Sigmoid colon (tissue), 7 donors: ENCODE measurements at places on chromosomes 7 and 10.
A peak's percentile ranks its signal among the peaks of the same experiment; 100 is the strongest.

DNA sequence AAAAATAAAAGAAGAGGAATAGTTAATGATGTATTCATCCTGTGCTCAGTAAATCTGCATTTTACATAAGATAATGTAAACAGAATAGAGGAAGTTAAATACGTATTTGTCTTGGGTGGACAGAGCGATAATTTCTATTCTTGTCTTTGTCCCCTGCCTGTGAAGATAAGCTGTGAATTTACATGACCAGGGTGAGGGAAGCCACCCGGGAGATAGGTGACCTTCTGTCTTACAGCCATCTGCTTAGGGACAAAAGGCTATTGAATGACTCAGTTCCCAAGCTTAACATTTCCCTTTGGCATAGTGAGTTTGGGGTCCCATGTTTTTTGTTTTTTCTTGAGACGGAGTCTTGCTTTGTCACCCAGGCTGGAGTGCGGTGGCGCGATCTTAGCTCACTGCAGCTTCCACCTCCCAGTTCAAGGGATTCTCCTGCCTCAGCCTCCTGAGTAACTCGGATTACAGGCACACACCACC, 88.7 kb upstream of the KCTD7 start:
- DNase-seq, result no peak

GRCh38 chr7:100897772-100898454, 2.2 kb upstream of the ACHE start:
- DNase-seq, result no peak

DNA sequence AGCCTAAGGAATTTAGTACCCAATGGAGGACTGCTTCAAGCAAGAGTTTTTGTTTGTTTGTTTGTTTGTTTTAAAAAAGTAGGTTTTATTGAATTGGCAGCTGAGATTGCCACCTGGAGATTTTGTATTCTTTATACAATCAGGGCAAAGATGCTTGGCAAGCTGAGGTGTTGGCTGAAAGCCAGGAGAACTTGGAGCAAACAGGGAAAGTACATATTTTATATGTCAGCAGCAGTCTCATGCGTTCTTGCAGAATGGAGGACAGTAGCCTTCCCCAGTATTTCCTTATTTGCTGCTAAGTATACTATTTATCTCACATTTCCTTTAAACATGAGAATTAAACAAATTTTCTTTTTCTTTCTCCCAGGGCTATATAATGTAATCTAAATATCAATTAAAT, 22.6 kb upstream of the ICA1 start:
- no peak for DNase-seq

GRCh38 chr10:117603726-117604125, 61.2 kb downstream of the EMX2 start:
- DNase-seq, result peak; percentile 11

DNA sequence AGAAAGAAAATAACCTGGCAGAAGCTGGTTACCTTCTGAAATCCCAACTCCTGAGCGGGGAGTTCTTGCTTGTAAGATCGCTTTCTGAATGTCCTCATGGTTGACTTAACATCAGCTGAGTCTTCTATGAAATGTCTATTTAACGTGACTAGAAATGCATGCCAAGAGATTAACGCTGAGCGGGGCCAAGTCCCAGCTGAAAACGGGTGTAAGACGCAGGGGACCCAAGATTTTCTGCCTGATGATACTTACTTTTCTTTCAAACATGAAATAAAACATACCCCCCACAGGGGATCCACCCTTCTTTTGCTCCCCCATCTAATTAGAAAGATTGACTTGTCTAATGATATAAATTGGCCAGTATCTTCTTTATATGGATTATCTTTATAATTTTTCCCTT, 14.9 kb downstream of the OR9A2 start:
- no peak for DNase-seq

- DNase-seq, result no peak
These were observed 415.4 kb upstream of the AUTS2 start for GRCh38 chr7:69182596-69183467.

- no peak for DNase-seq
These were observed 42.4 kb downstream of the CRCP start for GRCh38 chr7:66157060-66157459.

DNA sequence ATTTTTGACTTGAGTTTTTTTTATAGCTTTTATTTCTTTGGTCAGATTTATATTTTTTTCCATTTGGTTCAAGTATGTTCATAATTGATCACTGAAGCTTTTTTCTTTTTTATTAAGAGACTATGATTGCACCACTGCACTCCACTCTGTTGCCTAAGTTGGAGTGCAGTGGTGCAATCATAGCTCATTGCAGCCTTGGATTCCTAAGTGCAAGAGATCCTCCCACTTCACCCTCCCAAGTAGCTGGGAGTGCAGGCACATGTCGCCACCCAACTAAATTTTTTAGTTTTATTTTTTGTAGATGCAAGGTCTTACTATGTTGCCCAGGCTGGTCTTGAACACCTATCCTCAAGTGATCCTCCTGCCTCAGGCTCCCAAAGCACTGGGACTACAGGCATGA, 97.7 kb upstream of the KIF5B start:
- no peak for DNase-seq

- DNase-seq, result peak; percentile 78
These were observed 93.8 kb downstream of the CUX1 start for GRCh38 chr7:101910991-101911799.

DNA sequence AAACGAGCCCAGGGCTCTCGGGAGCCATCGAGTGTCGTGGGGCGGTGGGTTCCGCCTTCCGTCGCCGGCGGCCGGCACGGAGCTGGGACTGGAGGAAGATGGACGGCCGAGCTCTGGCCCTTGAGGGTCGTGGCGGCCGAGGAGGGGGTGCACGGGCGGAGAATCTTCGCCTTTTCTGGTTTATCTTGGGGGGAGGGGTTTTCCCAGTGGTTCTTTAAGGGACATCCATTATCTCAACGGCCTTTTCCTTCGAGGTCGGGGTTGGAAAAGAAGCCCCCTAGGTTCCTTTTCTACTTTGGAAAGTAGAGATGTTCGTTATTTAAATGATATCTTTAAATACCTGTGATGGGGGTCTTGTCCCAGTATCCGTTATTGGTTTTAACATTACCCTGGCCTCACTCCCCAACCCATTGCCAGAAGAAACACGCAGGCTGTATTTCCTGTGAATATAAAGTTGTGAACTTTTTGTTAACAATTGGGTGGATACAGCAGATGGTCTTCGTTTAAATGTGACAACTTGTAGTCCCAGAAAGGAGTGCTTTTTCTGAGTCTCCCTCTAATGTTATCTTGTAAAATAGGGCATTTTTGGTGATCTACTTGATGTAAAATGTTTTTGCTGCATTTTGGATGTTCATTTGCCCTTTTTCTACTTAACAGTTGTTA, 765 bp downstream of the CCAR1 start:
- DNase-seq, result no peak

- no peak for DNase-seq
These were observed 498.9 kb downstream of the RPS24 start for GRCh38 chr10:78532480-78533042.

DNA sequence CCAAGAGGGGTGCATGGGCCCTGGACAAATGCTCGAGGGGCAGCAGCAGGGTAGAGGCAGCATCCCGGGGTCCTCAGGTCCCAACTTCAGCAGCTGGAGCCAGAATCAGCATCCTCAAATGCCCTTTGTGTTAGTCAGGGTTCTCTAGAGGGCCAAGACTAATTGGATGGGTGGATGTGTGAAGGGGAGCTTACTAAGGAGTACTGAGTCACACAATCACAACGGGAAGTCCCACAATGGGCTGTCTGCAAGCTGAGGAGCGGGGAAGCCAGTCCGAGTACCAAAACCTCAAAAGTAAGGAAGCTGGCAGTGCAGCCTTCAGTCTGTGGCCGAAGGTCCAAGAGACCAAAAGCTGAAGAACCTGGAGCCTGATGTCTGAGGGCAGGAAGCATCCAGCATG, 162.9 kb upstream of the TCERG1L start:
- no peak for DNase-seq

DNA sequence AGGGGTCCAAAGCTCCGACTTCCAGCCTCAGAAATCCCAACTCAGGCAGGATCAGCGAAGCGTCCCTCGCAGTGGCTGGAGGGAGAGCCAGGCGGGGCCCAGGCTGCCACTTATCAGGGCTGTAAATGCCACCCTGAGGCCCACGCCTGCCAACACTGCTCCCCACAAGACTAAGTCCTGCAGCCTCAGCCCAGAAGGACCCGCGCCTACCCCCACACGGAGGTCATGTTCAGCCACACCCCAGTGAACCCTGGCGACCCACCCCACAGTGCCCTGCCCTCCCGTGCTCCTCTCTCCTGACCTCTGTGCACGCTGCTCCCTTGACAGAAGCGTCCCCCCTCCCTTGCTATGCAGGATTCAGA, 3.2 kb downstream of the PSMG3 start:
- no peak for DNase-seq

DNA sequence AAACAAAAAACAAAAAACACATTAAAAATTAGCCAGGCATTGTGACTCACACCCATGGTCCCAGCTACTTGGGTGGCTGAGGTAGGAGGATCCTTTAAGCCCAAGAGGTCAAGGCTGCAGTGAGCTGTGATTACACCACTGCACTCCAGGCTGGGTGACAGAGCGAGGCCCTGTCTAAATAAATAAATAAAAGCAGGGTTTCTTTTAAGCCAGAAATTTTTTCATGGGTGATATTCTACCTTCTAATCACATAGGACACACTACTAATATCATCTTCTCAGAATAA, 14.2 kb upstream of the SVIL start:
- no peak for DNase-seq

GRCh38 chr7:842431-843031, 10.3 kb downstream of the SUN1 start:
- DNase-seq, result peak; percentile 83

DNA sequence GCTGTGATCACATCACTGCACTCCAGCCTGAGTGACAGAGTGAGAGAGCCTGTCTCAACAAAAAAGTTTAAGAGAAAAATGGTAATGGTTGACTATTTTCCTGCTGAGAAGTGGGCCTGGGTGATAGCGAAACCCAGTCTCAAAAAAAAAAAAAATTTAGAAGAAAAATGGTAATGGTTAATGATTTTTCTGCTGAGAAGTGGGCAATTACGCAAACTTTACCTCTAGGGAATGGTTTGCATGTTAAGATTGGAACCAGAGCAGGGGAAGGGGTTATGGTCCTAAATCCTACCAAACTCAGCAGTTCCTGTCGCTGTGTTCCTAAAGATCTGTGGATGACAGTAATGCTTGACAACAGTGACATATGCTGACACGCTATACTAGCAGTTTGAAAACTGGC, 130.5 kb upstream of the RHEB start:
- DNase-seq, result no peak

DNA sequence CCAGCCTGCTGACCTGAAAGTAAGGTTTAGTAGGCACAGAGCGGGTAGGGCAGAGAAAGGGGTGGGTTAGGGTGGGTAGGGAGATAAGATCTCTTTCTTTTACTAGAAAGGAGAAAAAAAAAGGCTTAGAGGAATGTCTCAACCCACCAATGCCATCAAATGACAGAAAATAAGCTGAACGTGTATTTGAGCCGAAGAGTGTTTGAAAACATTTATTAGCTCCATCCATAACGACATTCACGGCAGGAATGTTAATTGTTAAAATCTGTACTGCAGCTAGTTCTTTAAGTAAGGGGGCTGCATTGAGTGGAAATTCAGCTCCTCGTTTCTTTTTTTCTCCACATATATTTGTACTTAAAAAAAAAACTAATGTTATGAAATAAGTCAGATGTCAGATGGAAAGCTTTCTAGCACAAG, 63.7 kb upstream of the ARID5B start:
- DNase-seq, result no peak

- DNase-seq, result no peak
These were observed 29.7 kb downstream of the KIAA1217 start for GRCh38 chr10:24238519-24239247.

DNA sequence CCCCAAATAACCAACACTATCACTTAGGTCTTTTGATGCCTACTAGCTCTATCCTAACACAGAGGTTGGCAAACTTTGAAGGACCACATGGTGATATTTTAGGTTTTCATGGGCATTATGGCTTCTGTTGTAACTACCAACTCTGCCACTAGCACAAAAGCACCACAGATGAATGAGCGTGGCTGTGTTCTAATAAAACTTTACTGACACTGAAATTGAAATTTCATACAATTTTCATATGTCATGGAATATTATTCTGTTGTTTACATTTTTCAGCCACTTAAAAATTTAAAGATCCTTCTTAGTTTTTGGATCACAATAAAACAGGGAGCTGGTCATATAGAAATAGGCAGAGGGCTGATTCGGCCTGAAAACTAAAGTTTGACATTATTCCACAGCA, 26.4 kb downstream of the CBX3 start:
- no peak for DNase-seq

GRCh38 chr10:129442866-129443265, 24.2 kb upstream of the MGMT start:
- no peak for DNase-seq

DNA sequence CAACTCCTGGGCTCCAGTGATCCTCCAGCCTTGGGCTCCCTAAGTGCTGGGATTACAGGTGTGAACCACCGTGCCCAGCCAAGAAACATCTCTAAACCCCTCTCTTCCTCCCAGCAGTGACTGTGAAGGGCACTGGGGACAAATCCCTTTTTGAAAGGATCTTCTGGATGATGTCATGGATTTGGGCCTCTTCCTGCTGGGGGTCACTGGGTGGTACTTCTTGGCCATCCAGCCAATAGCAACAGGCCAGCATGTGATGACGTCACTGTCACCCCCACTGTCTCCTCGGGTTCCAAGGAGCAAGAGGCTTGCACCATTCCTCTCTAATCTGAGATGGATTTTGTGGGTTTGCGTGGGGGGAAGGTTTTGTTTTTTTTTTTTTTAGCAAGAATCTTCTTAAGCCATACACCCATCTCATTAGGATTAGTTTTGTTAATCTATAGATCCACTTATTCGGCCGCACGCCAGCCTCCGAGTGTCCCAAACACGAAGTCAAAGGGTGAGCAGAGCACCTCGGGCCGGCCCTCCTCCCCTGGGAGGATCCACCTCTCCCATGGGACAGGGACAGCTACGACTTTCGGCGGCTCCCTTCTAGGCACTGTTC, 29.4 kb upstream of the TNRC18 start:
- DNase-seq, result no peak

DNA sequence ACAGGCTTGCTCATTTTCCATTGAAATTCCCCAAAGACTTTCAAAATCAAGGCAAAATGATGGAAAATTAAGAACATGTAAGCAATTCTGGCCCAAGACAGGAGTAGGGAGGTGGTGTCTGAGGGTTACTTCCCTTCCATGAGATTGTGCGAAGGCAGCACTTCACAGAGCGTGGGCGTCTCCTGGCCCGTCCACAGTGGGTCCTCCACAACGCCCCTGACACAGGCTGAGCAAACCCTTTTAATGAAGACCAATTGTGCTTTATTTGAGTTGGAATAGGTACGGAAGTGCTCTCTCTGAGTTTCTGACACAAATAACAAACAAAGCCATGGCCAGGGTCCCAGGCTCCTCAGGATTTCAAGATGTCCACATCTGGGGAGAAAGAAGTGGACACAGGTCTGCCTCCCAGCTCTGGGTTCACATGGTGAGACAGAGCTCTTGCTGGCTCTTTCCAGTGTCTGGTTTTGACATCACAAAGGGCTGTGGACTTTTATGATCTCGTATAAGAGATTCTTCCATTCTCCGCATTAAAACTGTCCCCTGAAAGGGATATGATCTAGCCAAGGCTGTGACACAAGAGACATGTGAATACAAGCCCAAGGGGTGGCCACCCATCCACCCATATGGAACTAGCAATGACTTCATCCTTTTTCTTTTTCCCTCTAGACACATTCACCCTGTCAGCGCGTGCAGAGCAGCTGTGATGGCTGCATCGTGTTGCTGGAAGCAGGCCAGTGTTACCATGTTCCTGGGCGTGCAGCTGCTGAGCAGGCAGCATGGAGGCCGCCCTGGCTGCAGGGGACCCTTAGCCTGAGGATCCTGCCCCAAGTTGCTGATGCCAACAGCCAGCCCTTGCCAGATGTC, 145.6 kb downstream of the ADAM12 start:
- DNase-seq, result no peak
